ENCODE measurements at places on chromosomes 2 and 18.

DNA sequence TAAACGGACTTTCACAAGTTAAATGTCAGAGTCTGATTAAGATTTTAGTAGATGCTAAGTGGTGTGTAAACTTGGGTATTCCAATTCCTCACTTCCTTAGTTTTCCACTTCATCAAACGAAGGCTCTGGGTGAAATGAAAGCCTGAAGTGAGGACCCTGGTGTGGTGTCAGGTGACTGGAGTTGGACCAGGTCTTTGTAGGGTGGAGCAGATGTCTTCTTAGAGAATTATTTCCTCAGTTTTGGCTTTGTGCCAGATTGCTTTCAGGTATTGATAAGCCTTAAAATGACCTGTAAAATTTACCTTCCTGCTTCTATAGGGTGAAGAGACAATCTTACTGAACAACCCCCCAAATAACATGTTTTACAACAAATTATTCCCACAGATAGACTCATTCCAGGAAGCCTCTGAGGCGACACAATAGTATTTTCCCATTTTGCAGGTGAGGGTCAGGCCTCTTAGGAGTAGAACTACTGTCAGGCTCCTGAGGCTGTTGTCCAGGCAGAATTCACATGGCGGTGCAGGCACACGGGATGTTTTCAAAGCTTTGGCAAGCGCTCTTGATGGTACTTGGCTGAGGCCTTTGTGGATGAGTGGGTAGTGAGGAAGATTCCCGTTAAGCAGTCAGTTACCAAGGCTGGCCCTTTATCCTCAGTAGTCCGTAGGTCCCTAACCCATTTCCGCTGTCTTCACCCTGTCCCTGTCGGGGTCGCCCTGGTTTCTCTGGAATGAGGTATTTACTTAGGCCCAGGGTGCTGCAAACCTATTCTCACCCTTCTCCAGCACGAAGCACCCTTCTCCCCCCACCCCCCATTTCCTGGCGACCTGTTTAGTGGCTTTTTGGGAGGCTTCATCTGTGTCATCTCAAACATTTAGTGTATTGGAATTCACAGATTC is 6.6 kb downstream of the RPS7 start:
- DNase-seq, result no peak

DNA sequence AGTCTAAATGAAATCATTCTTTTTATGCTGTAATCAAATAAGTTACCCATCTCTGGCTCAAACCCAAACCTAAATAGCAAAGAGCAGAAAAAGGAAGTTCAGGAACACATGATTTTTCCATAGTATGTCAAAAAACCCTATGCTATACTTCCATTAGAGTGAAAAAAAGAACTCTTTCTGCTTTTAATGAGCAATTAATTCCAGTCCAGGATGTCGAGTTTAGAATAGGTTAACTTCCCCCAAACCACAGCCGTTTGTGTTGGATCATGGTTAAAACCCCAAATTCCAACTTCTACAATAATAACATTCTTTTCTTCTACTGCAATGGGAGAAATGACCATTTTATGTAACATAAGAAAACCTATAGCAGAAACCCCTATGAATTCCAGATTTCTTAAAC is 171.1 kb upstream of the NRP2 start:
- DNase-seq, result peak; percentile 85

DNA sequence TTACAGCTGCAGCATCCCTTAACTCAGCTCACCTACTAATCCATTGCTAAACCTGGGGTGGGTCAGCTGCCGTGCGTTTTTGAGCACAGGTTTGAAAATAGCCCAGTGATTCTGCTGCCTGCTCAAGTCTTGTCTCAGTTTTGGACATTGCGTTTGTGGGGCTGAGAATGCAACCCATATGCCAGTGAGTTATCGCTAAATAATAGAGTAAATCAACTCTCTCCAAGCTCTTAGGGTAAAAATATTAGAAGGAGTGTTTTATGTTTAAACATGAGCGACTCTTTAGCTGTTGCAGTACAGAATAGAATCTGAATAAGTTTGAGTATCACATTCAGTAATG is 2.1 kb downstream of the TSHZ1 start:
- DNase-seq, result no peak

GRCh38 chr2:42844366-42844765 is 52.0 kb upstream of the HAAO start:
- DNase-seq, result no peak

DNA sequence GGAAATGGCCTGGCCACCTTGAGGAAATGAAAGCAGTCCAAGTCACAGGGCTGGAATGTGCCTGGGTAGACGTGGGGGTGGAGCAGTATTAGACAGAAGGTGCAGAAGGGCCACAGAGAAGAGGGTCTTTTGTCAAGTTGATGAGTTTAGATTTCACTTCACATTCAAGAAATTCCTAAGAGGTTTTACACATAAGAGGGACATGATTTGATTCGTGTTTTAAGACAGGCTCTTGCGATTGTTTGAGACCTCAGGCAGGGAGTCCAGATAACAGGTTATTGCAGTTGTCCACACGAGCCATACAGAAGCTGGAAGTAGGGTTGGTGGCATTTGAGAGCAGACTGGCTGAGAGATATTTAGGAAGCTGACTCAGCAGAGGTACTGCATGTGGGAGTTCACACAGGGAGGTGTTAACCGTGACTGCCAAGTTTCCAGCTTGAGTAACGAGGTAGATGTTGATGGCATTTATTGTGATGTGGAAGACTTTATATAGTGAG is 64.6 kb downstream of the NEB start:
- no peak for DNase-seq

GRCh38 chr2:227320305-227321094 is 4.6 kb upstream of the MFF start:
- DNase-seq, result no peak

DNA sequence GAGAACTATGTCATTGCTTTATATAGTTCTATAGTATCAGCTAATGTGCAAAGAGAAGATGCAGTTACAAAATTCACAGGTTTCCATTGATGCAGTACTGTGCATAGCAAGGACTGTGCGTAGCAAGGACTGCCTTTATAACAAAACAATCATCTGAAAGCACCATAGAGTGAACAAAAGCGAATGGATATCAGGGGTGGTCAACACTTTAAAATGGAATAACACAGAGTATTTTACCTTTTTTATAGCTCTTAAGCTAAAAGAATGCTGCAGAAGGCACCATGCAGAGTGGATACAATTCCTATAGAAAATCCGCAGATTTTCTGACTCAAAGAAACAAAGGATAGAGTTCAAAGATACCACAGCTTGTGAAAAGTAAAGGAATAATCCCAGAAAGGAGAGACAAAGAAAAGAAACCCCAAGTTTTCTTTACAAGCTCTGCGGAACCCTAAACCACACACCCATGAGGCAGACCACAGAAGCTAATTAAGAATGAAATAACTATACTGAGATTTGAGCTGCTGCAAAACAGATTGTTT is 229.9 kb upstream of the DTNA start:
- no peak for DNase-seq

GRCh38 chr2:186645999-186646398 is 47.9 kb upstream of the FAM171B start:
- peak; percentile 34 for DNase-seq

GRCh38 chr2:145685383-145686050 is 1165.6 kb upstream of the ZEB2 start:
- peak; percentile 6 for DNase-seq

- DNase-seq, result peak; percentile 48
Measured at GRCh38 chr2:145016711-145017110, 496.8 kb upstream of the ZEB2 start.

- no peak for DNase-seq
Measured at GRCh38 chr2:158486150-158486969, 29.6 kb downstream of the PKP4 start.

DNA sequence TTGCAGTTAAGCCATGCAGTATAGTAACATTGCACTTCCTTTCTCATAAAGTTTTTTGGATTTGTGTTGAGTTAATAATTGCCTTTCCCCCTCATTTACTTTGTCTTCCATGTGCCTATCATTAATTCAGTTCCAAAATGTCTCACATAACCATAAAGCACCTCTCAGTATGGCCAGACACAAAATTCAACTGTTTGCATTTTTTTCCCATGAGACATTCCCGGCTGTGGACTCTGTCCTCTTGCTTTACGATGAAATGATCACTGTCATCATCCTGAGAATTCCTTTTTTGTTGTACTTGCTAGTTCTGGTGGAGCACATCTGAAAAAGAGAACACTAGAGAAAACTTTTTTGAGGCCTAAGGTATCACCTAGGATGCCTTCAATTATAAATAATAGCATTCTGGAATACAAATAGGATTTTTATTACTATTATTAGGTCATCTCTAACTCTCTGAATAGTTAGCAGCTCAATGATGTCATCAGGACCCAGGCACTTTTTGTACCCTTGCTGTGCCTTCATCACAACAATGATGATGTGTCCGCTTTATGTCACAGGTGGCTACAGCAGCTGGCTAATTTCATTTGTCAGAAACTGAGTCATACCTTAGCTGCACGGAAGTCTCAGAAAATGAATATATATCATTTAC is 8.5 kb upstream of the ATP8B1 start:
- peak; percentile 85 for DNase-seq

DNA sequence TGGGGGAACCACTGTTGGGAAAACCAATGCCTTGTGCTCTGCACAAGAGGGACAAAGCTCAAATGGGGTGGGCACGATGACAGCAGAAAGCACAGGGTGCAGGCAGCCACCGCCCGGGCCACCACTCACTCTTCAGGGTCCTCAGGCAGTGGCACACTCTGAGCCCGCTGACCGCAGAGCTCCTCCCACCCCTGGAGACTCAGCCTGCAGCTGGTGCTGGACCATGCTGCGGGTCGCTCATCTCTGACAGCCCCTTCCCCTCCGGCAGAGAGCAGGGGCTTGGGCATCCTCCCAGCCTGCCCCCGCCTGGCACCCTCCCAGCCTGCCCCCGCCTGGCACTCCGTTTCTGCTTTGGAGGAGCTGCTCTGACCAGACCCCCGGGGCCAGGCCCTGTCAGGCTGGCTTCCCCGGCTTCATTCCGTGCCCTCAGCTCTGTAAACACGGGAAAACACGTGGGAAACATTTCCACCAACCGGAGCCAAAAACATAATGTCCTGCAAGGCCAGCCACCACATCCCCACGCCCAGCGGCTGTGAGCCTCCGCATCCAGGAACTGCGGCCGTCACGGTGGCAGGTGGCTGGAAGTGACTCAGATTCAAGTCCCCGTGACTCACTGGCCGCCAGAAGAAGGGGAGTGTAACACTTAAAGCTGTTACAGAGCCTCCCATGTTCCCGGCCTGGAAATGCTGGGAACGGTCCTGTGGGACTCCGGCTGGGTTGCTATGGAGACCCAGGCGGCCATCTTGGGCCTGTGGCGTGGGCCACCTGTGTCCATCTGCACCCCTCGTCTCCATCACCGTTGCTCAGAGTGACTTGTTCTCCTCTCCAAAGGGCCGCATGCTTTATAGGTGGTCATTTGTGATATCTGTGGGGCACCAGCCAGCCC is 6.8 kb upstream of the SNED1 start:
- DNase-seq, result peak; percentile 96

DNA sequence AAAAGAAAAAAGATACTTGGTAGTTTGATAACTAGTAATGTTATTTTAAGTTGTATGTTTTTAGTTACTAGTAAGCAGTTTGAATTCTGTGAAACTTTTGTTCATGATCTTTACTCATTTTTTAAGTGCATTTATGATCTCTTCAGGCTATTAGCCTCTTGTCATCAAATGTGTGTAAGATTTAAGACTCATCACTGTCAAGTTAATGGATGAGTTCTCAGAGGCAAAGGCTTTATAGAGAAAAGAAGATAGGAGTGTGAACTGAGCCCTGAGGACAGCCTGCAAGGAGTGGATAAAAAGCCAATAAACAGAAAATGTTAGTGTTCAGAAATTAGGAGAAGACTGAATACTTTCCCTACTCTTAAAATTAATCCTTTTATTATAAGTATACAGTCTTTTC is 13.5 kb downstream of the NDUFV2 start:
- DNase-seq, result peak; percentile 49

DNA sequence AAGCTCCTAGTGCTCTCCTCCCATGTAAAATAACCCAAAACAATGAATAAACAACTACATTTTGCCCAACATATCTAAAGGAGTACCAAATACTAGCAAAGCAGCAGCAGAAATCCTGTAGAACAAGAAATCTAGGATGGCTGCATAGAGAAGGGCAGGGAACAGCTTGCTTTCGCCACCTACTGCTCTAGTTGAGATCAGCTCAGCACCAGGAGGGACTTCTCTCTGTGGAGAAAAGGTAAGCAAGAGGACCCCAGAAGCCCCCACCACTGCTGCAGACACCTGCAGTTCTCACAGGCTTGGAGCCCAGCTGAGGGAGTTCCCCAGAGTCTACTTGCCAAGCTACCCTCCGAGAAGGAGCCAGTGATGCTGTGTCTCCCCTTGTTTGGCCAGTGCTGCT is 243.0 kb upstream of the CHST9 start:
- no peak for DNase-seq

DNA sequence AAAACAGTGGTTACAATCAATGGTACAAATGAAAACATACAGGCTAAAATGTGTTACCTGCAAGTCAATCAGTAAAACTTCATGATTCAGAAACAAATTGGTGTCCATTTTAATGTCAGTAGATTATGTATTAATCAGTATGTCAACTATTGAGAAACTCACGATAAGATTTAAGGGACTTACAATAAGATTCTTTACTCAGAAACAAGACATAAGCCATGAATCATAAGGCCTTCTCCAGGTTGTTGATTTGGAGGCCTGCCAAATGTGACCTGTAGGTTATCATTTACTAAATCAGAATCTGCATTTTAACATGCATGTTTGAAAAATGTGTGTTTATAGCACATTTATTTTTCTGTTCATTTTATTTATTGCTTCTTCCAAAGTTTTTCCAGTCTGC is 623.1 kb downstream of the CCDC85A start:
- no peak for DNase-seq
